ENCODE measurements at places on chromosomes 5 and 9.

DNA sequence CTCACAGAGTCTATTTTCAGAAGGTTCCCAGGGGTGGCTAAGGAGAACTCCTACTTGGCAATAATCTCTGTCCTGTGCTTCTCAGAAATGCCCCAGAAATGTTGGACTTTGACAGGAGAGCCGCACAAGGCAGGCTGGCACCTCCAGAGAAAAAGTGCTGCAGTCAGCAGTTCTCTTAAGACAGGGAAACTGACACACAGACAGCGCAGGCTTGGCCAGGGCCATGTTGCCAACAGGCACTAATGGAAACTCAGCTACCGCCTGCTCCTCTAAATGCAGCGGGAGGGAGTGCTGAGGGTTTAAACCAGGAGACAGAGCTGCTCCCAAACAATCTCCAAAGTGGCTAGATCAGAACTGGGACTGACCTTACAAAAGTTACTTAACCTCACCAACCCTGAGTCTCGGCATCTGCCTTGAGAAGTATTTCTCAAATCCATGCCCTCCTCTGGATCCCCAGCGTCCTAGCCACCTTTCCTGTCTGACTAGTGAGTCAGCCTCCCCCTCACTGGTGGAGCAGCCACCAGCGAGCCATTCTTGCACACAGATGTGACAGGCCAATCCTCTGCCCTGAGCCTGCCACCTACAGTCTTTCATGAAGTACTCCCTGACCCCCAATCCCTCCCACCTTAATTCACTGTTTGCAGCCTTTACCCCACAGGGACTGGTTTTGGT is 186.4 kb downstream of the CDK5RAP2 start:
- DNase-seq, result no peak

DNA sequence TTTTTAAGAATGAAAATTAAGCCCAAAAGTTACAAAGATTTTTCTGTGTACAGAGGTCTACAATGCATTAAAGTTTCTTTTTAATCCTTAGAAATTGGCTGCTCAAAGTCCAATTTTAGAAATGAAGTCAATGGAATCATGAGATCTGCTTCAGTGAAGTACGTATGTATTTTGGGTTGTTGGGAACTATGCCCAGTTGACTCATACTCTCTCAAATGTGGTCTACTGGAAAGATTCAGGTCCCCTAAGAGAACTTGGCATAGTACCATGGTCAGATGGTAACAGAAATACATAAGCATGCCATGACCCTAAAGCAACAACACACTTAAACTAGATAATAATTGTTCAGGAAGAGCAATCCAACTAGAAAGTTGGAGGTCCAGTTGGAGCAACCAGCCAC is 23.0 kb downstream of the FBLL1 start:
- no peak for DNase-seq

DNA sequence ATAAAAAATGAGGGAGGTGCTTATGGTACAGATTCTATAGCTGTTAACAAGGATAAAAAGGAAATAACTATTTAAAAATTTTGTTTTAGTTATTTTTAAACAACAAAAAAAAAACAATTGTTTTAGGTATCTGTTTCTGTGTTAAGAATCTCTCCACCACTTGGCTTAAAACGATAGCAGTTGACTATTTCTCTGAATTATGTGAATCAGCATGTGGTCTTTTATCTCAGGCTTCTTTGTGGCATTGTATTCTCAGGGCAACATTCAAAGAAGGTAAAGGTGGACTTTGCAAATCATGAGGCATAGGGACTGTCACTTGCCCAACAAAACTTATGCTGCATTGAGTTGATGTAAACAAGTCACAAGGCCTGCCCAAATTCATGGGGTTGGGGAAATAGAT is 55.2 kb downstream of the ERBIN start:
- no peak for DNase-seq

GRCh38 chr9:81686614-81687520 is 2.5 kb downstream of the TLE1 start:
- no peak for DNase-seq

All from stimulated activated CD8-positive, alpha-beta memory T cell treated with anti-CD3 and anti-CD28 coated beads, Interleukin-4, amount 100 ng/mL, for 4 hours (primary cell).